ENCODE measurements at places on chromosomes 6 and 20.

- DNase-seq: no peak
Observed at GRCh38 chr6:39999006-39999867, 65.0 kb upstream of the MOCS1 start.

DNA sequence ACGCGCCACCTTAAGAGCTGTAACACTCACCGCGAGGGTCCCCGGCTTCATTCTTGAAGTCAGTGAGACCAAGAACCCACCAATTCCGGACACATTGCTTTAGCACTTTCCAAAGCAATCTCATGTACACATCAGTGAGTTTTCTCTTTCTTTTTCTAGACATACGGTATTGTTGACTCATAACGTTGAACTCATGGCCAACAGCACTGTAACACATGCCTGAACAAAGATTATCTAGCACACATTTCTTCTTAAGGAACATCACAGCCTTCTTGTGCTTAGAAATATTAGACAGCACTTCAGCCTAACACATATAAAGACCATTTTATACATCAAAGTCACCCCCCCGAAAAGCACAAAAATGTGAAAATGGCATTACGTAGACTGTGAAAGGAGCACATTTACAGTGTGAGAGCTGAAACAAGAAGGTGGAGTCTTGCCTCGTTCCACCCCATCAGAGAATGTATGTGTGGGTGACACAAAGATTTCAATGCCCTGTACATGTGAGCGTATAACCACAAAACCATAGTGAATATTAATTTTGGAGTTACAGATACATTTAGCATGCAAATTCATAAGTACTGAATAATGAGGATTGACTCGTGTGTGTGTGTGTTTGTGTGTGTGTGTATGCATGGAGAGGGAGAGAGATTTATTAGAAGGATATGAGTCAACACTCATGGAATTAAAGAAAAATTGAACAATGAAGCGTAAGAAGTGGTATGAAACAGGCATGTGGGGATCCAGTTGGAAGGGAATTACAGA lies 134.1 kb downstream of the FAM83B start:
- DNase-seq: no peak

DNA sequence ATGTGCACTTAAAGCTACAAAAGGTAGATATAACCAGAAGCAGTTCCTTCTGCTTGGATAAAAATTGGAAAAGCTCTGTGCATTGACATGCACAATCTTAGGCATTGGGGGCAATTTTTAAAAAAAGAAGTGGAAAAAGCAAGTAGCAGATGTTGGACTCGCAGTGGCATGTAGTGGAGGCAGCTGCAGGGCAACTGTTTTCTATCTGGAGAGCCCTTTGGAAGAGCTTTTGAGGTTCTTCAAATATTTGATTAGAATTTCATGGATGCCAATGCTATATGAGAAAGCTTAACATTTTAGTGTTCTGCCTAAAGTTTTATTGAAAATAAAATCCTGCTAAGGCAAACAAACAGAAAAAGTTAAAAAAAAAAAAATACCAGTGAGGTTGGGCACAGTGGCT lies 388.3 kb upstream of the RNF217 start:
- no peak for DNase-seq

- peak; percentile 70 for DNase-seq
Observed at GRCh38 chr6:2914318-2914660, 11.2 kb upstream of the SERPINB9 start.

DNA sequence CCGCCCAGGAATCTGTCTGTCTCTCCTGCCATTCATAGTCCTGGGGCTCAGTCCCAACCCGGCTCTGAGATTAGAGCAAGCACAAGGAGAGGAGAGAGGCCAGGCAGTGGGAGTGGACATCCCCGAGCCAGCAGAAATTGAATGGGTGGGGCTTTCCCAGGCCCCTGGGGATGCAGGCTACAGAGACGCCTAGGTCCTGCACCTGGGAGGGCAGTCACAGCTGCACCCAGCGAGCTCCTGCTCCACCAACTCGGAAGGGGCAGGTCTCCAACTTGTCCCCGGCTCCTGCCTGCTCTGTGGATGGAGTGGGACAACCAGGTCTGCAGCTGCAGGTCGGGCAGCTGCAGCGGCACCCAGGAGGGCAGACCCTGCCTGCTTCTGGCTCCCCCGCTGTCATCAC lies 11.1 kb upstream of the AIG1 start:
- no peak for DNase-seq

DNA sequence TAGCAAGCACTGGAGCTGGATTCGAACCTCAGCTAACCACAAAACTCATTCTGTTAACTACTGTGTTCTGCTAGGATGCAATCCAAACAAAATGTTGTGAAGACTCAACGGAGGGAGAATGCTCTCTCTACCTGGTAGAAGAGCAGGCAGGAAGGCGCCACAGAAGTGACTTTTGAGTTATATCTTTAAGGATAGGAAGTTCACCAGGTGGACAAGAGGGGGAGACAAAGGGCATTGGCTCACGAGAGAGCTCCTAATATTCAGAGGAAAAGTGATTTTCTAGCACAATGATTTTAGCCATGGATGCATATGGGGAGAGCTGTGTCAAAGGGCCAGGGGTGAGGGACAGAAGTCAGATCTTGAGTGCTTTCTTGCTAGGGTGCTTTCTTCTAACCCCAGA lies 108.4 kb upstream of the MAFB start:
- DNase-seq: peak; percentile 11

DNA sequence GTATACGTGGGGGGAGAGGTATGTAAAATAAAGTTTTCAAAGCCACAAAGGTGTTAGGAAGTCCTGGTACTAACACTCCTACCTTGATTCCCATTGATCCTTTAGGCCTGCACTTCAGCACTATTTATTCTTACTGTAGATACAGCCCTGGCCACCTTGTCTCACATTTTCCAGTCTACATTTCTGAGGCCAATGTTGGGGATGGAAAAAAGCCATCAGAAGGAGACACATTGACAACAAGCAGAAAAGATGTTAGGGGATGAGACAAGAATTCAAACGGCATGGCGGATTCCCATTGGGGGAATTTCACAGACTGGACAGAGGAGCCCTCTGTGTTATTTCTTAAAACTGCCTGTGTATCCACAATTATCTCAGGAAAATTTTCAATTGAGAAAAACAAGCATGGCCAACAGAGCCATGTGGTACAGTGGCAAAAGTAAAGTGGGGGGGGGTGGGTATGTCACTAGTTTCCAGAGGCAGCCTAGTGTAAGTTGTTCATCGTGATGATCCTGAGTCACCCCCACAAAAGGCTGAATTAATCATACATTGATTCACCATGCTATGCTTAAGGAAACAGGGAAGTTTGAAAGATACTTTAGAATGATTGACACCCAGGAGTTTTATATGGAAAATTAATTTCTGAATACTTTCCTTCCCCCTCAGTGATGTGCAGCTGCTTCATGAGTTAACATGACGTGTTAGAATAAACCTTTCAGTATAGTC lies 40.5 kb downstream of the RREB1 start:
- DNase-seq: peak; percentile 17

GRCh38 chr6:138442663-138443062 lies 38.6 kb downstream of the HEBP2 start:
- no peak for DNase-seq

DNA sequence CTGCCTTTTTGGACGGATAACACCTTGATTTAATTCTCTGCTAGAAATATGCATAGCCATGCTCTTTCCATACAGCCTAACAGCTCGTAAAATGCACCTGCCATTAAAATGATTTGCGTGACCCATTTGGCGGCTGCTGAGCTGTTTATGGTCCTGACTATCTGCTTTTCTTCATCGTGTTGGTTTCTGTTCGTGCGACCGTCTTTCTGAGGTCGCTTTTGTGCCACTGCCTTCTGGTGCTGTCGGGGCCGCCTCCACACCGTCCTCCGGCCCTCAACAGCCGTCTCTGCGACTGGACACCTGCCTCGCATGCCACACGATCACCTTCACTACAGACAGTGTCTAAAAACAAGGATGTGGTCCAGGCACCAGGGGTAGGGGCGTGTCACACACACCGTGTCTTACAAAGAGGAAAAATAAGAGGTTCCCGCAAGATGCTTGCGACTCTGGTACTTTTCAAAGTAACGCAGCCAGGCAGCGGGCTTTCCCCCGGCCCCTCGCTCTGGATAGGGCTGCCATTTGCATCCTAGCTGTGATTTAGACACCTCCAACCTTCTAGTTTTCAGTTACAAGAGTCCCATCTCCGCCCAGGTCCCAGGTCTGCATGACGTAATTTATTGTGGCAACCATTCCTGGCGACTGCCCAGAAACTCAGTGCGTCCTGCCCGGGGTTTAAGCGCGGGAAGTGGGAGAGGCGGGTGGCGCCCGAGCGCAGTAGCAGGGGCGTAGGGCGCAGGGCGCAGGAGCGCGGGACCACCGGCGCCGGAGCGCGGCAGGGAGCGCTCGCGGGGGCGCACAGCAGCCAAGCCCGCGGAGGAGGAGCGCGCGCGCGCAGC lies at the start of gene STMND1:
STMND1 (plus strand) TSS at position 629 of the 836 bp plus-strand sequence. CDS start 208 bp downstream, outside the sequence.
- no peak for DNase-seq

GRCh38 chr6:55445648-55446204 lies 118.5 kb downstream of the GFRAL start:
- DNase-seq: no peak

GRCh38 chr6:157761331-157761921 lies 61.6 kb upstream of the SNX9 start:
- DNase-seq: no peak

DNA sequence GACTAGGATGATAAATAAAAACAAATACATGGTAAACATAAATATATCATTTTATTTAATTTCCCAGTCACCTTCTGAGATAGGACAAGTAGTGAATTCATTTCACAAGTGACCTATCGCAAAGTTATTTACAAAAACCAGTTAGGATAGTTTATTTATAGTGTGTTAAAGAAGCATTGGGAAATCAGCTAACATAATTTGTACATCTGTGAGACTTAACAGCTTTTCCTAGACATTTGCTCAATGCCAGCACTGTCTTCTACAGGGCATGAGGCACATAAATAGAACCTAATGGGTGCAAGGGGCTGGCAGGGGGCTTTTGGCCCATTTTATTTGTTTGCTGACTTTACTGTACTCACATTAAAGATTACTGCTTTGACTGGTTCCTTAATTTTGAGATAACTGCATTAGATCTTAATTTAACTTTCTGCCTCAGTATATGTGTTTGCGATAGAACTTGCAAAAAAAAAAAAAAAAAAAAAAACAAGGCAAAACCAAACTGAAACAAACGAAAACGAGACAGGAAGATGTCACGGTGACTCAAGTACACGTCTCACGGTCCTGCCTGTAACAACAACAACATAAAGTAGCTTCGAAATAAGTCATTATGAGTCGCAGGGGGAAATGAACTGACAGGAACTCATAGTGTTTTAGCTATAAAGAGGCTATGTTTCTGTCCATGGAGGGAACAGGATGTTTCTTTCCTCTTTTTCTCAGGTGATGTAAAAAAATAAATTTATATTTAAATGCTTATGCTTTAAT lies 133.7 kb upstream of the GMDS start:
- no peak for DNase-seq

GRCh38 chr6:52697903-52698302 lies 27.0 kb downstream of the TMEM14A start:
- DNase-seq: no peak

- DNase-seq: no peak
Observed at GRCh38 chr20:58584051-58584824, 66.8 kb upstream of the STX16 start.

DNA sequence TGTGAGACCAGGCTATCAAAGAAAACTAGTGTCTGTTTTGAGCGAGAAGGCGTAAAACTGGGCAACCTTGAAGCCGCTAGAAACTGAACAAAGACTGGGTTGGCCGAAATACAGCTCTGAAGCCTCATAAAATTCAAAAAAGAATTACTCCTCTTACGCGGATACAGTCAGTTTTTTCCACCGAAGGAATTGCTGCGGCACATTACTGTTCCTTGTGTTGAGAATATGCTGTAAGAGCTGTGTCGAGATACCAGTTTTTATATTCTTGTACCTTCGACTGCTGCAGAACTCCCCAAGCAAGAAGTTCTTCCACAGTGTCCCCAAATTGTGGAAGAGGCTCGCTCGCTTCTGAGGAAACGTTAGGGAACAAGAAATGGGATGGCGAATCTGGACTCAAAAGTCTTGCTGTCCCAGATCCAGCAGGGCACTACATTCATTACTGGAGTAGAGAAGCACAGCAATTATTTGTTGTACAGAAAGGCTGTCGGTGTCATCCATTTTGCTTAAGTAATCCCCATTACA lies 523 bp upstream of the COX7A2 start:
- no peak for DNase-seq

DNA sequence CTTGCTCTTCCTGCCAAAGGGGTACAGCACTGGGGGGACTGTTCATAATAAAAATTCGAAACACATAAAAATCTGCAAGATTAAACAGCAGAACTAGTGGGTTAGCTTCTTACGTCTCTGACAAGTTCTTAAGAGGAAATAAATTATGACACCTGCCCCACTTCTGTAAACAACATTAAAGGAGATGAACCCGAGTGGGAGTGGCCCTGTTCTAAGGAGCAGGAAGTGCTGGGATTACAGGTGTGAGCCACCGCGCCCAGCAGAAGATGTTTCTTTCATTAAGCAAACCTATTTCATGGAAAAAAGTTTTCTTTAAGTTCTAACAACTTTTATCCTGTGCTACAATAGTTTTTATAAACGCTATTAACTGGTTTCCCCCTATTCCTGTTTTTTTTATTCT lies 24.6 kb downstream of the USP45 start:
- DNase-seq: no peak

GRCh38 chr6:36669002-36669401 lies 9.5 kb upstream of the CDKN1A start:
- DNase-seq: no peak

GRCh38 chr6:47434372-47435253 lies 43.0 kb upstream of the CD2AP start:
- DNase-seq: no peak

DNA sequence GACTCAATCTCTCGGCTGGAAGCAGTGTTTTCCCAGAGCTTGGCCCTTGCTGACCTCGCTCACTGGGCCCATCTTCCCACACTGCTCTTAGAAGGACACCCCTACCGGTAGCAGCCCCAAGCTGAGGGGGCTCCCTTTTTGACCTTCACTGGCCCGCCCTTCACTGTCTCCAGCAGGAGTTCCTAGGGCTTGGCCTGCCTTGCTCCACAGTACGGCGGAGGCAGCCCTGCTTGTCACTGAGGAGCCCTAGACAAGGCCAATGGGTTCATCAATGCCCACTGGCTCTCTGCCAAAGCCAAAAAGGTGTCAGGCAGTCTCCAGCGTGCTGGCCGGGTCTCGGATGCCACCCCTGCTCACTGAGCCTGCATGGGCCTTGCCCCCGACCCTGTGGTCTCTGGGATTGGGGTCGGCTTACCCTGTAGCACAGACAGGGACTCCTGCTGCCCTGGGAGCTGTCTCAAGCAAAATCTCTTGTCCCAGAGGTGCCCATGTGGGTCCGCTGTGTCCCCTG lies 2.1 kb downstream of the MMP24OS start:
- DNase-seq: no peak

GRCh38 chr6:159201336-159201735 lies 32.1 kb downstream of the FNDC1 start:
- no peak for DNase-seq

GRCh38 chr20:50297498-50298376 lies 107.1 kb downstream of the CEBPB start:
- no peak for DNase-seq

GRCh38 chr20:58888521-58889333 lies 36.2 kb downstream of the GNAS start:
- peak; percentile 90 for DNase-seq

- no peak for DNase-seq
Observed at GRCh38 chr20:59071216-59071615, 28.6 kb upstream of the PRELID3B start.
